ENCODE measurements at places on chromosomes 2 and 18. TPM values are rescaled to one million over a fixed set of nuclear protein-coding genes. Genes with fewer than 3 reads are reported as not detected.

DNA sequence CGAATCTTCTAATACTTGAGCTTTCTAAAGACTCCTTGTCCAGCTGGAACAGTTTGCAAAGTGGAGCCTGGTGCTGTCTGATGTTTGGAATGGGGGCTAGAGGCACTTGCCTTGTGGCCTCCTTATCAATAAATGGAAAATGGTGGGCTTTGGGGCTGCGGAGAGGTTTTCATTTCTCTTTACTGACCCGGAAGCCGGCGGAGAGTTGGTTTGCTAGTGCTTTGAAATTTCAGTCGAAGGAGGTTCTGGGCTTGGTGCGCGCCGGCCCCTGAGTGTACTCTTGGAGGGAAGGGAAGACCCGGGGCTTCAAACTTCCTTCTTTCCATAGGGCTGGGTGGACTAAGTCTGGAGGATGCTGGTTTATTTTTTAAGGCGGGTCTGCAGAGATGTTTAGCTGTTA is 714 bp downstream of the RPIA start:
- peak overlapping the region; percentile 91 for H3K4me3 ChIP-seq
- no peaks in the 10 kb centered on the region for H3K27me3 ChIP-seq
- no peaks in the 10 kb centered on the region for H3K36me3 ChIP-seq
- no peak for DNase-seq
- H3K27ac ChIP-seq: peak overlapping the region; percentile 85
- peaks cover 17% of the 10 kb centered on the region for H3K4me1 ChIP-seq

GRCh38 chr2:29589440-29590103 is 331.8 kb downstream of the ALK start:
- H3K27ac ChIP-seq: no peak overlapping the region
- no peaks in the 10 kb centered on the region for H3K4me1 ChIP-seq
- H3K4me3 ChIP-seq: no peak overlapping the region
- no peaks in the 10 kb centered on the region for H3K27me3 ChIP-seq

The OBSL1 gene
- 11.4 TPM for total RNA-seq

DNA sequence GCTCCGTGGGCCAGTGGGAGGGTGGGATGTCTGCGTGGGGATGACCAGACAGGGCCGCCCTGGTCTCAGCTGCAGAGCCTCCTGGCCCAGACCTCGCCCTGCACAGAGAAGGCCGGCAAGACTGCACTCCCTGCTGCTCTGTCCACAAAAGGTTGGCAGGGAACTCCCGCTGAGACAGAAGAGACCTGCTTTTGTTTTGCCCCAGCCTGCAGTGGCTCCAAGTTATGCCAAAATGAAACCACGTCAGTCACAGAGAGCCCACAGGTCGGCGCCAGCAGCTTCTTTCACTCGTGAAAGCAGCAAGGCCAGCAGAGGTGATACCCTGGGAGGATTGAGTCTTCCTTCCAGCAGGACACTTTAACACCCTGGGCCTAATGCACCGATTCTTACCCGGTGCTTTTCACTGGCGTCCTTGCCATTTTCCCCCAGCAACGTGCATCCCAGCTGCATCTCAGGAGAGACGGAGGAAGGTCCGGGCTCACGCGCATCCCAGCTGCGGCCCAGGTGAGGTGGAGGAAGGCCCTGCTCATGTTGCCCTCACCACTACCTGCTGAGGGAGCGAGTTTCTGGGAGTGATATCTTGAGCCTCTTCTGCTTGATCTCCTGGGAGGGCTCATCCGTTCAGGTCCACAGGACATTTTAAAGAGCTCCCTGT is 22.1 kb upstream of the CTDP1 start:
- no peak for DNase-seq
- H3K27ac ChIP-seq: no peak overlapping the region
- no peaks in the 10 kb centered on the region for H3K36me3 ChIP-seq
- H3K4me3 ChIP-seq: no peak overlapping the region
- H3K27me3 ChIP-seq: no peaks in the 10 kb centered on the region

- no peaks in the 10 kb centered on the region for H3K4me1 ChIP-seq
- H3K4me3 ChIP-seq: no peak overlapping the region
- no peak overlapping the region for H3K27ac ChIP-seq
- no peaks in the 10 kb centered on the region for H3K27me3 ChIP-seq
These were observed 135.8 kb downstream of the CABLES1 start for GRCh38 chr18:23270986-23271680.

The SLC9A4 gene
- 0.76 TPM for total RNA-seq

GRCh38 chr2:86482034-86482433 is 40.9 kb downstream of the KDM3A start:
- H3K27me3 ChIP-seq: no peaks in the 10 kb centered on the region
- H3K36me3 ChIP-seq: peaks cover 27% of the 10 kb centered on the region
- H3K27ac ChIP-seq: peak overlapping the region; percentile 78
- no peak for DNase-seq
- H3K4me1 ChIP-seq: peaks cover 13% of the 10 kb centered on the region
- H3K4me3 ChIP-seq: no peak overlapping the region

Measured in esophagus squamous epithelium (tissue), 5 donors.